ENCODE measurements at places on chromosomes 7 and 10.

DNA sequence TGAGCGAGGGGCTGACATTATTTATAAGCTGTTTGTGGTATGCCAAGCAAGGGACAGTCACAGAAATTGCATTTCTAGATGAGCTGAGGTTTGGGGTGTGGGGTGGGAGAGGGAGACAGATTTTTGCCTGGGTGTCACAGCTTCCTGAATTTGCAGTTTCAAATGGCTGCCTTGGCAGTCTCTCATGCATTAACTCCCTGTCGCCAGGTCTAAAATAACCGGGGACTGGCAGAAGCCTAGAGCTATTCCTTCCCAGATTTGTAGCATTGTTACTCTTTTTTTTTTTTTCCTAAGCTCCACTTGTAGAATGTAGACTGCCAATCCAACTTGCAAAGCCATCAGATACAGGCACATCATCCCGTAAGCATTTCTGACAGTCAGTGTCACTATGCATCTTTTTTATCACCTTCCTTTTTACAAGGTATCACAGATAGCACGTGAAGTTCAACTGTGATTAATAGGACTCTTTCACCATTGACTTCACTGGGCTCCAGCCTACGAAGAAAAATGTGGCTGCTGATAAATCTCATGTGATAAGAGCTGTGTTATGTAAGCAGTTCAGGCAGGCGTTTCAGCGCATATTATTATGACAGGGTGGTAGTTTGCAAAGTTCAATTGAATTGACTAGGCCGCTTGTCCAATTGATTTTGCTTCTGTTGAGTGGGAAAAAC is 130.7 kb upstream of the CELF2 start:
- no peak for DNase-seq

DNA sequence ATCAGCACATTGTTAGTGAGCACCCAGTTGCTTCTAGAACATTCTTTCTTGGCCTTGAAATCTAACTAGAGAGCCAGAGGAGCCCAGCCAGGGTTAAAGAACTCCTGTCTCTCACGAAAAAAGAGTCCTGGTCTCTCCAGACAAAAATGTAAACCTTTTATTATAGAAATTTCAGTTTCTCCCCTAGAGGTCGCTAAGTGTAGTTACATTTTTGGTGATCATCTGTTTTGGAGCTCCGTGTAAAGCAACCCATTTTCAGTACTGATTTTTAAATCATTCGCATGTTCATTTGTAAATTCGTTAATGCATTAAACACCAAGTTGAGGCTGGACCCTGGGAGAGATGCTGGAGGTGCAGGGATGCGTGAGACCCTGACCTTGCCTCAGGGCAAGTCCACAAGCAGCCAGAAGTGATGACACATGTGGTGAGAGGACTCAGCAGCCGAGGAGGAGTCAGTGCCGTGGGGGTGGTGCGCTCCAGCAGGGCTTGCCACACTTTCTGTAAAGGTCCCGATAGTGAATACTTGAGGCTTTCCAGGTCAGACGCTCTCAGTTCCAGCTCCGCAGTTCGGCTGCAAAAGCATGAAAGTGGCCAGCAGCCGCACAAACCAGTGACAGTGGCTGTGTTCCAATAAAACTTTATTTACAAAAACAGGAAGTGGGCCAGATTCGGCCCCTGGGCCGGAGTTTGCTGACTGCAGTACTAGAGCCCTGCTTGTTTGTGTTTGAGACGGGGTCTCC is 578.6 kb upstream of the FOXK1 start:
- no peak for DNase-seq

- DNase-seq: no peak
Measured at GRCh38 chr10:70583669-70584037, 18.9 kb downstream of the PRF1 start.

- no peak for DNase-seq
Measured at GRCh38 chr10:21285742-21286331, 239.6 kb downstream of the SKIDA1 start.

DNA sequence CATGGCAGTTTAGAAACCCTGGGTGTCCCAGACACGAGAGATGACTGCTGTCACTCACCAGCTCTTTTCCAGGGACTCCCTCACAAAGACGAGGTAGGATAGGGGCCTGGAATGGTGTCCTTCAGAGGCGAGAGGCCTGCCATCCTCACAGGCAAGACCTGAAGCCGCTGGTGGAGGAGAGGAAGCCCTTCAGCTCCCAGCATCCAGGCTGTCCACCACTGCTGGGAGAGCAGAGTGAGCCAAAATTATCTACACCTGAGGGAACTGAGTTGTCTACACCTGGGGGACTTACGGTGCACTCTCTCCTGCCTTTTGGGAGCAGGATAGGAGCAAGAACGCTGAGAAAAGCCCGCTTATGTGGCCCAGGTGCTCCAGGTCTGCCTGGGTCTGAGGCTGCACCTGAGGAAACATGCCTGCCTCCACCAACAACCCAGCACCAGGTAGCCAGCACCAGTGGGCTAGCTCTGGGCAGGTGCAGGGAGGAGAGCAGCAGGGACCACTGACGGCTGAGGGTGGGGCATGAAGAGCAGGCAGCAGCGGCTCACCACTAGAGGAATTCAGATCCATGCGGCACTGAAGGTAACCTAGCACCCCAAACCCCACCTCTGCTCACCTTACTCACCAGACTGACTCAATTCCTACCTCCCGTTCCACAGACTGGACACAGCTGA is 357.2 kb downstream of the SH2D4B start:
- DNase-seq: no peak

GRCh38 chr7:135697276-135698049 is 30.5 kb downstream of the SLC13A4 start:
- no peak for DNase-seq

- no peak for DNase-seq
Measured at GRCh38 chr10:54800741-54801421, at the start of gene PCDH15. PCDH15 (minus strand) TSS chr10:54801231; CDS start chr10:54664262, 136,969 bp downstream.
